ENCODE measurements at places on chromosomes 13 and 19.

GRCh38 chr19:45542234-45542668 lies 35.0 kb downstream of the VASP start:
- DNase-seq: no peak

DNA sequence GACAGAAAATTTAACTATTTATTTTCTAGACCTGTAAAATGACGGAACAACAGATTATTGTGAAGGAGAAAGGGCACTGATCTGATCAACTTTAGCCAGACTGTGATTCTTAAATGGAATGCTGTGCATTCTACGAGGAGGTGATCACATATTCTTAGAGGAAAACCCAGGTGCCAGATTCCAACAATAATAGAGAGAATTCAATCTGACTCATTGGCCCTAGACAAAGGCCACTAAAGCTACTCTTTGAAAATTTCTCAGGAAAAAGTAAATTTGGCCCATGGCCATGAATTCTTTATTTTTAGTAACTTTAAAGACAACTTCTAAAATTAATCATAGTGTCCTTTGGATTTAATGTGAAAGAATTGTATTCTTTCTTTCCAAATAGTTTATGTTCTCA lies 58.6 kb upstream of the POSTN start:
- DNase-seq: peak; percentile 83

- no peak for DNase-seq
Observed at GRCh38 chr13:104823071-104823470, 1712.4 kb downstream of the EFNB2 start.

GRCh38 chr13:32125221-32125689 lies 93.7 kb downstream of the FRY start:
- no peak for DNase-seq

GRCh38 chr19:4721196-4721595 lies 2.4 kb downstream of the DPP9 start:
- DNase-seq: no peak

DNA sequence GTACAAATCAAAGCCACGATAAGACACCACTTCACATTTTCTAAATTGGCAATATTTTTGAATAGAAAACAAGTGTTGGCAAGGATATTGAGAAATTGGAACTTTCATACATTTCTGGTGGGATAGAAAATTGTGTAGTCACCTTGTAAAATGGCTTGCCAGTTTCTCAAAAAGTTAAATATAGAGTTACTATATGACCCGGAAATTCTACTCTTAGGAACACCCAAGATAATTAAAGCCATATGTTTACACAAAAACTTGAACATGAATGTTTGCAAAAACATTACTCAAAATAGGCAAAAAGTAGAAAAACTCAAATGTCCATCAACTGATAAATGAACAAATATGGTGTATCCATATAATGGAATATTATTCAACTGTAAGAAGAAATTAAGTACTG lies 552.5 kb downstream of the TBC1D4 start:
- peak; percentile 5 for DNase-seq

DNA sequence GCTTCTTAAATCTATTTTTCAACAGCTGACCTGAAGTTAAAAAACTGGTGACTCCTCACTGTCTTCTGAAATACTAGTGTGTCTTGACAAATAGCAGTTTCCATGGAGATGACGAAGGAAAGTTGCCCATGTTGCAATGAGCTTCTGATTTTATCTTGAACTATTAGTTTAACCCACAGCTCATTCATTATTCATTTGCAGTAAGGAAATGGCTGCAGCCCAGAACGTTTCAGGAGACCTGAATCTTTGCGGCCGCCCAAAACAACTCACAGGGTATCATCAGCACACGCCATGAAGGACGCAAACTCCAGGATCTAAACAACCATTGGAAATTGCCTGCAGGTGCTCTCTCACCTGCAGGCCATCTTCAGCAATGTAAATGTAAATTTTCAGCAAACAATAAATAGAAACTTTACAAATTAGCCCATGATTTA lies 142.5 kb downstream of the DCLK1 start:
- DNase-seq: peak; percentile 66

All from astrocyte of the spinal cord (primary cell).